T-helper 17 cell (primary cell): ENCODE measurements at places on chromosomes 7 and 10. TPM values are rescaled to one million over a fixed set of nuclear protein-coding genes. Genes with fewer than 3 reads are reported as not detected.

Gene STAG3
- total RNA-seq = 4.8 TPM

Gene OTUD1
- 59.4 TPM for total RNA-seq

Gene ZNHIT1
- 38.7 TPM for total RNA-seq

Gene SHTN1
- total RNA-seq = 2.4 TPM
